Esophagus squamous epithelium (tissue), 5 donors: ENCODE measurements at places on chromosomes 3 and 15. TPM values are rescaled to one million over a fixed set of nuclear protein-coding genes. Genes with fewer than 3 reads are reported as not detected.

- no peak overlapping the region for H3K27ac ChIP-seq
- no peaks in the 10 kb centered on the region for H3K4me1 ChIP-seq
- no peaks in the 10 kb centered on the region for H3K27me3 ChIP-seq
- no peaks in the 10 kb centered on the region for H3K36me3 ChIP-seq
- no peak for DNase-seq
These were observed 7.3 kb downstream of the SST start for GRCh38 chr3:187662848-187663409.

Gene IL20RB
- total RNA-seq = 110 TPM

Gene KBTBD8
- total RNA-seq = 2.8 TPM

DNA sequence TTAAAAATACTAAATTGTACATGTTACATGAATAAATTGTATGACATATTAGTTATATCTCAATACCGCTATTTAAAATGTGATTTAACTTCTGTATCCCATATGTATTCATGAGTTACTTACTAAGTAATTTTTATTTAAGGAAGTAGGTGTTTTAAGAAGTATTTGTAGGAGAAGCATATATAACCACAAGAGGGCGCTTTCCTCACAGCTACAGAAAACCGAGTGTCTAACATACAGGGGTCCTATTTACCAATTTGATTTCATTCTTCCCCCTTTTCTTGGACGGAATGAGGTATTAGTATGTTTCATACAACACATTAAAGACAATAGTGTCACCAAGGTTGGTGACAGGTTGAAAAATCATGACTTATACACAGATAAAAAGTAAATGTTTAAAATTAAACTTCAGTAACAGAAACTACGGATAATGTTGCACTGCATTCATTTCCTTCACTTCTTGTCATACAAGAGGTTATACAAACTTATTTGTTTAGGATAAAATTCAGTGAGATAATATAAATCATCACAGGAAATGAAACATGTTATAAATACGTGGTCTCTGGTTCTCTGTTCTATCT, 253.6 kb downstream of the MAGI1 start:
- no peak for DNase-seq
- H3K36me3 ChIP-seq = no peaks in the 10 kb centered on the region
- no peak overlapping the region for H3K4me3 ChIP-seq
